ENCODE measurements at places on chromosomes 4 and X.

DNA sequence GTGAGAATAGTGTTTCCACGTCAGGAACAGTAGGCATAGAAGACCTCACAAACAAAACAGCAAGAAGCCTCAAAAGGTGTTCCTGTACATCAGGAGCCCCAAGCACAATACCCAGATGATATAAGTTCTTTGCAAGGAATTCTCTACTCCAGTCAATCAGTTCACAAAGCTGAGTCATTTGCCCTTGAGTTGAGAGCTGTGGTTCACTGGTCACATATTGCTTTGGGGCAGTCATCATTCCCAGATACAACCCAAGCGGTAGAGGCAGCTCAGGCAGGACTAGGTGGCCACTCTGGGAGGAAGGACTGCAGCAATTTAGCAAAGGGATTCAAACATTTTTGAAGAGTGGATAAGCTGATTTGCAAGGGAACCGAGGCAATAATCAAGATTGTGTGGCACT lies 551.5 kb upstream of the ZFP42 start:
- no peak for DNase-seq

DNA sequence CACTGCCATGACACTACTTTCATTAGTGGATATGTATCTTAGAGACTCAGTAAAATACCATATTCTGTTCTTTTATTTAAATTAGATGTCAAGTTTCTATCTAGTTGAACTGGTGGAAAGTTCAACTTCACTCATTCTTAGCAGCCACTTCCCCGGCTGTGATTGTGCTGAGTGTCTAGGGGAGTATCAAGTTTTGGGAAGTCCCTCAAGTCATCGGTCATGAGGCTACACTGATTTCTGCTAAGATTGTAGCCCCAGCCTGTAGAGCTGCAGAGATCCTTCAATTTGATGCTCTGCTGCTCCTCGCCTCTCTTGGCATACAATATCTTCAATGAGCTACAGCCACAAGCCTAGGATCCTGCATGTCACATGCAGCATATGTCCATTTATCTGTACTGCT lies 53.9 kb downstream of the DMP1 start:
- DNase-seq, result no peak

DNA sequence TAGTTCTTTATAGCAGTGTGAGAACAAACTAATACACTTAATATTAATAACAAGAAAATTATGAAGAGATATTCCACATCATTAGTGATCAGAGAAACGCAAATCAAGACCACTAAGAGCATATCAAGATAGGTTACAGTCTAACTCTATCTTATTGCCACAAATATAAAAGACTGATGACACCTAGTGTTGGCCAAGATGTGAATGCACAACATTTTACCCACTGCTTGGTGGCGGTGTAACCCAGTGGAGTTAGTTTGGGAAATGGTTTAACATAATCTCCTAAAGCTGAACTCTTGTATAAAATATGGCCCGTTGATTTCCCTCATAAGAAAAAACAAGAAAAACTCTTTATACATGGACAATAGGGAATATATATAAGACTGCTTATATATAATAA lies 92.4 kb downstream of the SLITRK2 start:
- no peak for DNase-seq

DNA sequence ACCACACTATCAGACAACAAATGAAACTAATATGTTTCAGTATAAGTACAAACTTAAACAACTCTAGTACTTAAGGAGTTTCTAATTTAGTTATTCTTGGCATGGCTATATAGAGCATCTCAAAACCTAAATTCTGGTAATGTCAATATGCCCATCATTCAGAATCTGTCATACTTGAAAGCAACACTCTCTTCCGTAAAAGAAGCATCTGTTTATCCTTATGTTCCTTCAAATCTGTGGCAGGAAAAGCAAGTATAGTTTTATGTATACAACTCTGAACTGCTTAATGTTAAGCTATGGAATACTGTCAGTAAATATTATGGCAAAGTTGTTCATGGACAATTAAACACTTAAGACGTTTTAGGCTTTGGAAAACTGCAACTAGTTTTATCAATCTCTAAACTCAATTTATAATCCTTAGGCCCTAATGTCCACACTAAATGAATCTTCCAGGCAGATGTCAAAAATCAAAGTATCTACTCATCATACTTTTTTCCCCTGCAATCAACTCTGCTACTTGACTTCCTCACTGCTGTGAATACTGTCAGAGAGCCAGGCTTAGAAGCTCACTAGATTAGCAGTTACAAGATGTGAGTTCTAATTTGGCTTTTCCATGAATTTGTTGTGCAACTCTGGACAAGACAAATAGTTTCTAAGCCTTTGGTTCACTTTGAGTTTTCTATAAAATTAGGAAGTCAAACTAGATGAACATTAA lies 109.4 kb downstream of the SCLT1 start:
- no peak for DNase-seq

DNA sequence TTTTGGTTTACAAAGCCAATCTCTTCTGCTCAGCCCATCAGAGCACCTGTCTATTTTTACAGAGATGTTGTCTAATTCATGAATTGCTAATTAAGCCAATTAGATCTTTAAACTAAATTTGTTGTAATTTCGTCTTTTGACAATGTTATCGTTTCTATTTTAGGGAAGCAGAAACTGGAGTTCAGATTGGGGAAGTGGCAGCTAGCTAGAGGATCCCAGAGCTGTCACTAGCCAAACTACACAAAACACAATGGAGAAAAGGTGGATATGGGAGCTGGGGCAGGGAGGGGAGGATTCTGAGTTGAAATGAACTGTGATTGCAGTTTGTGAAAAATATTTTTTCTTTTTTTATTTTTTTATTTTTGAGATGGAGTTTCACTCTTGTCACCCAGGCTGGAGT lies 35.8 kb downstream of the CASP3 start:
- no peak for DNase-seq

DNA sequence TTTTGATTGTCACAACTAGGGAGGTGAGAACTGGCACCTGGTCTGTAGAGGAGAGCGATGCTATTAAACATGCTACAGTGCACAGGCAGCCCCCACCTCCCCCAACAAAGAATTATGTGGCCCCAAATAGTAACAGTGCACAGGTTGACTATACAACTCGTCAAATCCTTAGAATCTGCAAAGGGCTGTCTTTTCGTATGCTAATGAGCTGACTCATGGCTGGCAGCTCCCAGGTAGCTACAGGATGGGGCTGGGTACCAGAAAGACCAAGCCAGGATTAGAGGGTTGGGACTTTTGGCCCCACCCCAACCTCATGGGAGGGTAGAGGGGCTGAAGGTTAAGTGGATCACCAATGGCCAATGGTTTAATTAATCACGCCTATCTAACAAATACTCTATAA lies 104.7 kb upstream of the SORBS2 start:
- no peak for DNase-seq

DNA sequence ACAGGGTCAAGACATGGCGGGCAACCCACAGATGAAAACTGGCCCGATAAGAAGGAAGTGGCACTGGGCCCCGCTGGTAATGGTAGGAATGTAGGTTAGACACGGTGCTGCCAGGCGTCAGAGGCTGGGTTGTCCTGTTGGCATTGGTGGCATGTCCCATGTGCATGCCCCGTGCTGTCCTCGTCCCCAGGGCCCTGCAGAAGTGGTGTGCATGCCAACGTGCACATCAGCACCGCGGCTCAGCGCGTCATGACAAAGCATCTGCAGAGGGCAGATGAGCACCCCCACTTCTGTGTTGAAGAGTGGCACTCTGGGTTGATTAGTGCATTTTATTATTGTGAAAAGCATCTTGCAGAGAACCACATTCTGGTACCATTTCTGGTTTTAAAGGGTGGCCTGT lies 35.6 kb downstream of the NELFA start:
- DNase-seq, result no peak

GRCh38 chr4:84596826-84597225 lies 13.9 kb downstream of the CDS1 start:
- peak; percentile 8 for DNase-seq

Data from activated CD4-positive, alpha-beta T cell treated with anti-CD3 and anti-CD28 coated beads for 48 hours (primary cell).